Activated CD4-positive, CD25-positive, alpha-beta regulatory T cell treated with anti-CD3 and anti-CD28 coated beads, Interleukin-2, amount 50 U/mL, for 72 hours (primary cell): ENCODE measurements at places on chromosomes 3 and 15.

GRCh38 chr3:73148206-73148605 lies 86.7 kb downstream of the EBLN2 start:
- no peak for DNase-seq

DNA sequence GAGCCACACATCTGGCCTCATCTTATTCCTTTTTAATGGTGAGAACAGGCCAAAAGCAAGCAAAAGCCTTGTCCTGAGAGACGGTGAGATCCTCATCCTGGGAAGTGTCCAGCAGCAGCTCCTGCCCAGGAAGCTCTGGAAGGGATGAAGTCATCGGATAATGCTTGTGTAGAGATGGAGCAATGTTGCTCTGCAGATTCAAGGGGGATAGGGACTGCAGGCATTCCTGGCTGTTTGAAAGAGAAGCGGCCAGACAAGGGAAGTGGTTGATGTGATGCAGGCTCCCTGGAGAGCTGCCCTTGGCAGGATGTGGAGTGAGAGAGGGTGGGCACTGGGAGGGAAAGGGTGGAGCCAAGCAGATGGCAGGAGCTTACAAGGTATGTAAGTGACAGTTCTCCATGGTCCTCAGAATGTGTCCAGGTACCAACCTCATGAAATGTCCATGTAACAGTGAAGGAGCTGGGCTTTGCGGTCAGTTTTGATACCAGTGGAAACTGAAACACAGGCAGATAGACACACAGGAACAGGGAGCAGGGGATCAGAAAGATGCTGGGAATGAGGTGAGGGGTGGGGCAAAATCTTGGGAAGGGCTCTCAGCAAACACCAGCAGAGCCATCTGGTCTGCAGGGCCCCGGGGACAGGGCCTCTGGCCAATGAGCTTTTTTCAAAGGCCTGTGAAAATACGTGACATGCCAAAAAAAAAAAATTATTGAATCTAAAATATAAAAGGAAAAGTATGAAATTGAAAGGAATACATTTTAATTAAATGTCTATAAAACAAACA lies 32.2 kb upstream of the LACTB start:
- DNase-seq = no peak

- no peak for DNase-seq
These were observed 20.9 kb downstream of the SMAD6 start for GRCh38 chr15:66722757-66723540.

DNA sequence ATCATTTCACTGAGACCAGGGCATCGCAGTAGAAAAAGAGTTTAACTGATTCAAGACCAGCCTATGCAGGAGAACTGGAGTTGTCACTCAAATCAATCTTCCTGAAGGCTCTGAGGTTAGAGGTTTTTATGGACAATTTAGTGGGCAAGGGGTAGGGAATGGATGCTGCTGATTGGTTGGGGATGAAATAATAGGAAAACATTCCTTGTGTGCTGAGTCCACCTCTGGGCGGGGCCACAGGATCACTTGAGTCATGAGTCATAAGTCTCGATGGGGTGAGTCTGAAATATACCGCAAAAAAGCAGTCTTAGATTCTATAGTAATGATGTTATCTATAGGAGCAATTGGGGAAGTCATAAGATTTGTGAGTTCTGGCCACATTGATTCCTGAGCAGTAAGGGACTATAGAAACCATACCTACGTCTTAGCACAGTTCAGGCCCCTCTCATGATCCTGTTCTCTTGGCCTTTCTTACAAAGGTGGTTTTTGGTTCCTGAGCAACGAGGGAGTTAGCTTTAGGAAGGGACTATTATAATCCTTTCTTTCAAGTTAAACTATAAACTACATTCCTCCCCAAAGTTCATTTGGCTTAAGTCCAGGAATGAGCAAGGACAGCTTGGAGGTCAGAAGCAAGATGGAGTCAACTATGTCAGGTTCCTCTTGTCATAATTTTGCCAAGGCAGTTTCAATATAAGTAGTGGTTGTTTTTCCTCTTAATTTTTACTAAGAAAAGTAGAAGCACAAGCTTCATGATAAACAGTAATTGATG lies 2.7 kb upstream of the OPA1 start:
- no peak for DNase-seq
